Activated CD8-positive, alpha-beta memory T cell treated with anti-CD3 and anti-CD28 coated beads for 4 hours (primary cell): ENCODE measurements at places on chromosomes 13 and 19.

DNA sequence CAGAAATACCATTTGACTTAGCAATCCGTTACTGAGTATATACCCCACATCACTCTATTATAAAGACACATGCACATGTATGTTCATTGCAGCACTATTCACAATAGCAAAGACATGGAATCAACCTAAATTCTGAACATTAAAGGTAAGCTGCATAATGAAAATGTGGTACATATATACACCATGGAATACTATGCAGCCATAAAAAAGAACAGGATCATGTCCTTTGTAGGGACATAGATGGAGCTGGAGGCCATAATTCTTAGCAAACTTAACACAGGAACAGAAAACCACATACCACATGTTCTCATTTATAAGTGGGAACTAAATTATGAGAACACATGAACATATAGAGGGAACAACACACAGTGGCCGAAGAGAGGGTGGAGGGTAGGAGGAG lies 85.2 kb downstream of the NDFIP2 start:
- DNase-seq: no peak

GRCh38 chr13:25630329-25630900 lies 258.6 kb downstream of the ATP8A2 start:
- no peak for DNase-seq

DNA sequence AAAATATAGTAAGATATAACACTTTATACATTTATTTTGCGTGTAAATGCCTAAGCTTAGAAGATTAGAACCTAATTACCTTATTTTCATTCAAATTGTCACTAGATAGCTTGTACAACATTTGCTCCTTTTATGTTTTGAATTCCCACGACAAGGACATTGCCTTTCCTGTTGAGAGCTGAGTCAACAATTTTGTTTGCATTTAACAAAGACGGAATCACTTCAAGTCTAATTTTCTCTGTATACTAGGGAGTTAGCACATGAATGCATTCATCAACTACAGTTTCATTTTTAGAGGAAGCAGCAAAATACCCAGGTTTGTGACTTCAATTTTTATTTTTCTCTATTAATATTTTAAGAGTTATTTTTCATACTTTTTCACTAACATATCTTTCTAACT lies 48.7 kb upstream of the PCCA start:
- no peak for DNase-seq

DNA sequence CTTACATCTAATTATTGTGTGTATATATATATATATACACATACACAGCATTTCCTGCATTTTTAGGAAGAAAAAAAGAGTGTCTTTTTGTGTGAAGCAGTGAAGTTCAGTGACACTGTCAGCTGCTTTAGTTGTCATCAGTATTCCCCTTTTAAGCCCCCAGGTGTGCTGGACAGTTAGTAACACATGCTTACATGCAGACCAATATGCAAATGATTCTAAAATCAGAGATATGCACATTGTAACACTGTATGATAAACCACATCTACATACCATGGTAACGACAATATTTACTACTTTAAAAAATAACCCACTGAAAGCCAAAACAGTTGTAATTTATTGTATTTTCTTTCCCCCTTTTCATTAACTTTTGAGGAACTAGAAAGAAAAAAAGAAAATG lies 16.8 kb downstream of the LHFPL6 start:
- no peak for DNase-seq

GRCh38 chr13:90757127-90757680 lies 590.3 kb upstream of the MIR17HG start:
- no peak for DNase-seq

DNA sequence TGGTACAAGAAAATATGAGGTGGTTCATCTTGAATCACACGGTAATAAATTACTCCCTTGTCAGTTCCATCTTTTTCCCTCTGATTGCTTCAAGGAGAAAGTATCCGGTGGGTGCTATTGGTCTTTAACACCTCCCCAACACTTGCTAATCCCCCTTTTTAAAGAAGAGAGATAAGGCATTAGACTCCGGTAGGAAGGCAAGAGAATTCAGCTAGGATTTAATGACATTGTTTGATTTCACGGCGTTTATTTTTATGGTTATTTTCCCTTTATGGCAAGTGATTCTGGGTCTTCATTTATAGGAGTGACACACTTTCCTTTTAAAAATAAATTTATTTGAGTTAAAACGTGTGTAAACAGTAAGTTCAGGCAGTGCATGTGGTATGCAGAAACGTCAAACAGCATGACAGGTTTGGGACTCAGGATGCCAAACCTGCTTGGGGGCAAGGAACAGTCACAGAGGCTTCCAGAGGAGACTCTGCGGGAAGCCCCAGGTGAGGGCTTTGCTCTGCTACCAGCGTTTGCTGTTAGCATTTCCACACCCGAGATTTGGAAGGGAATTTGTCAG lies 36.5 kb downstream of the TSHZ3 start:
- DNase-seq: no peak

DNA sequence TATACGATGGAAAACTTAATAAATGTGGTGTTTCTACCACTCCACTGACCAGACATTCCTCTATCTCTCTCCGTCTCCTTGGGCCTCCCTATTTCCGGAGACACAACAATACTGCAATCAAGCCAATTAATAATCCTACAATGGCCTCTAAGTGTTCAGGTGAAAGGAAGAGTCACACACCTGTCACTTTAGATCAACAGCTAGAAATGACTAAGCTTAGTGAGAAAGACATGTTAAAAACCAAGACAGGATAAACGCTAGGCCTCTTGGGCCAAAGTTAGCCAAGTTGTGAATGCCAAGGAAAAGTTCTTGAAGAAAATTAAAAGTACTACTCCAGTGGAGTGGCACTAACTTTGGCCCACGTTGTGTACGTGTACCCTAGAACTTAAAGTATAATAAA lies 22.5 kb downstream of the ZDHHC20 start:
- DNase-seq: no peak
